ENCODE measurements at places on chromosomes 12 and 14. TPM values are rescaled to one million over a fixed set of nuclear protein-coding genes. Genes with fewer than 3 reads are reported as not detected.

DNA sequence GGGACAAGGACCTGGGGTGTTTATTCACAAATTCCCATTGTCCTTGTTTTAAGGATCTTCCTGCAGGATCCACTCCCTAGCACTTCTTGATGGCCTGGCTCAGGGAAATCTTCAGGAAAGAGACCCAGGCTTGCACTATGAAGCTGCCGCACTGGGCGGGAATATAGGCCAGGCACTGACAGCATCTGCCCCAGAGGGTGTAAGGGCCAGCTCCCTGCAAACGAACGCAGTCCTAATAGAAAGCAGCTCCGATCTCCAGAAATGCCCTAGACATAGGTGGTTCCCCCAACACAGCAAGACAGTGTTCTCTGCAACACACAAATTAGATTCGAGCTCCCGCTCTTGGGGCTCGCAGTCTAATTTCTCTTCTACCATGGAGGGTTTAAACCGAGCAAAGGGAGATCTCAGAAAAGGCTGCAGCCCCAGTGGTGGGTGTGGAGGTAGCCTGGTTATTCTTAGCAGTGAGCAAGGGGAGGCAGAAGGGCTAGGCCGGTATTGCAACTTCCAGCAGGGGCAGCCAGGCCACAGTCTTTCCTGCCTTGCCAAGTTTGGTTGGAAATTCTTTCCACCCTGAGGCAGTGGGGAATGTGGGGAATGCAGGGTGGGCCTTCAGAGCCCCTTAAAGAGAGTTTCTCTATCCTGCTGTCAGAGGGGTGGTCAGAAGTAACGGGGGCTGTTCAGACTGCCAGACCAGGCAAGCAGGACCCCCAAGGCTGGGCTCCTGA lies 16.1 kb upstream of the WSCD2 start:
- H3K4me3 ChIP-seq: no peak overlapping the region
- no peaks in the 10 kb centered on the region for H3K27me3 ChIP-seq
- H3K27ac ChIP-seq: no peak overlapping the region
- H3K36me3 ChIP-seq: no peaks in the 10 kb centered on the region
- no peaks in the 10 kb centered on the region for H3K4me1 ChIP-seq

Gene PLEK2
- 1.5 TPM for total RNA-seq

Gene RFX4
- total RNA-seq: not detected

- no peak overlapping the region for H3K4me3 ChIP-seq
- no peaks in the 10 kb centered on the region for H3K4me1 ChIP-seq
- no peaks in the 10 kb centered on the region for H3K36me3 ChIP-seq
- no peak for DNase-seq
- H3K27ac ChIP-seq: no peak overlapping the region
Measured at GRCh38 chr12:62248873-62249272, 11.3 kb upstream of the USP15 start.

DNA sequence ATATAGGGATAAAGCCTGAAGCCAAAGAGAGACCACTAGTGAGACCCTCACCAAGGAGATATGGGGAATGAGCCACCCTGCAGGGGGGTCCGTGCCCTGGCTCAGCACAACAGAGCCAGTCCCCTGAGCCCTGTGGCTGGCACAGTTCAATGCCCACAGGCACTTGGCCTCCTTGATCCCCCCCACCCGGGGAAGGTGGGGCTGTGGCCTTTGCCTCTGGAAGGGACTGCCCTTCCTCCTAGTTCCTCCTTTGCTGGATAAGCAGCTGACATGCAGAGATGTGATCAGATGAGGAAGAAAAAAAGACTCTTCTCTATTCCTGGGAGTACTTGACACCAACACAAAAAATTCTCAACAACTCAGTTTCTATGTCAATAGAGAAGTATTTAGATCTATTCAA lies 19.9 kb downstream of the TTC7B start:
- no peaks in the 10 kb centered on the region for H3K4me1 ChIP-seq
- H3K27ac ChIP-seq: no peak overlapping the region
- no peak for DNase-seq
- H3K4me3 ChIP-seq: no peak overlapping the region
- H3K27me3 ChIP-seq: no peaks in the 10 kb centered on the region

GRCh38 chr12:49051373-49051764 lies 9.2 kb downstream of the KMT2D start:
- H3K4me3 ChIP-seq: no peak overlapping the region
- DNase-seq: no peak
- H3K36me3 ChIP-seq: peaks cover 27% of the 10 kb centered on the region
- peaks cover 17% of the 10 kb centered on the region for H3K4me1 ChIP-seq
- no peaks in the 10 kb centered on the region for H3K27me3 ChIP-seq
